IMR-90 (cell line): ENCODE measurements at places on chromosomes 7 and 10. TPM values are rescaled to one million over a fixed set of nuclear protein-coding genes. Genes with fewer than 3 reads are reported as not detected.

PILRA gene
- polyA plus RNA-seq = 0.13 and 0.56 TPM in 2 replicates

HOXA6 gene
- polyA plus RNA-seq = 1.8 and 2.1 TPM in 2 replicates

- no peaks in the 10 kb centered on the region for H3K27me3 ChIP-seq
- DNase-seq = no peak
- H3K4me3 ChIP-seq = no peak overlapping the region
- peaks cover 2% of the 10 kb centered on the region; the same call in 1 of the 2 replicates for H3K4me1 ChIP-seq
Measured at GRCh38 chr7:55524558-55525310, 47.6 kb downstream of the VOPP1 start.

GRCh38 chr10:107733328-107734130, 569.0 kb upstream of the SORCS1 start:
- H3K4me1 ChIP-seq = no peaks in the 10 kb centered on the region
- no peak overlapping the region for H3K4me3 ChIP-seq
- H3K27me3 ChIP-seq = no peaks in the 10 kb centered on the region
- H3K27ac ChIP-seq = no peak overlapping the region
- H3K36me3 ChIP-seq = no peaks in the 10 kb centered on the region
- peak; percentile 33 for DNase-seq

DNA sequence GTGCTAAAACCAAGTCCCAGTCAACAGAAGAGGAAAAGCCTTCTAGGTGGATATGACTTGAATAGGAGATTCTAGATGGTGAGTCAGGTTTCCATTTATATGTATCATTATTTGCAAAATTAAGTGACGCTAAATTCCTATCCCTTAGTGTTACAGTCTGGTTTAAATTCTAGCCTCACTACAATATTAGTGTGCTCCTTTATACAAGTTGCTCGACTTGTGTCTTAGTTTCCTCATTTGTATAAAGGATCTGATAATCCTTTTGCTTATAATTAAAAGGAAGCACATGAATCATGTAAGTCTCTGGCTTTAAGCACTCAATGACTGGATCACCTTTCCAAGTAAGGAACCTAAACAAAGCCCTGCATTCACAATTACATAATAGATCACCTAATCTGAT, 105.7 kb downstream of the SVOPL start:
- no peaks in the 10 kb centered on the region for H3K36me3 ChIP-seq
- H3K4me3 ChIP-seq = no peak overlapping the region
- no peaks in the 10 kb centered on the region for H3K27me3 ChIP-seq
- no peak for DNase-seq

TACC2 gene
- 12.6 and 15.4 TPM in 2 replicates for polyA plus RNA-seq

GRCh38 chr7:11243739-11244138, 270.1 kb downstream of the PHF14 start:
- H3K4me1 ChIP-seq = no peaks in the 10 kb centered on the region
- no peaks in the 10 kb centered on the region for H3K27me3 ChIP-seq
- DNase-seq = no peak
- no peak overlapping the region for H3K4me3 ChIP-seq
- no peaks in the 10 kb centered on the region for H3K36me3 ChIP-seq

- H3K4me3 ChIP-seq = no peak overlapping the region
- H3K27ac ChIP-seq = no peak overlapping the region
- H3K27me3 ChIP-seq = no peaks in the 10 kb centered on the region
Measured at GRCh38 chr10:13218878-13219277, 15.3 kb downstream of the UCMA start.

GRCh38 chr10:95300022-95300539, 9.3 kb upstream of the PDLIM1 start:
- peaks cover 10% of the 10 kb centered on the region for H3K4me1 ChIP-seq
- H3K4me3 ChIP-seq = no peak overlapping the region
- DNase-seq = no peak
- H3K36me3 ChIP-seq = no peaks in the 10 kb centered on the region
- H3K27ac ChIP-seq = no peak overlapping the region

UFSP1 gene
- polyA plus RNA-seq = 1.0 TPM in 2 replicates

TRIL gene
- 0.04 and 0.09 TPM in 2 replicates for polyA plus RNA-seq
